HTR-8/SVneo (cell line): ENCODE measurements at places on chromosomes 3 and 15.

- DNase-seq = no peak
Observed at GRCh38 chr3:196894557-196895295, 27.0 kb downstream of the SENP5 start.

GRCh38 chr3:136858381-136858780 is 3.6 kb upstream of the NCK1 start:
- DNase-seq = no peak

DNA sequence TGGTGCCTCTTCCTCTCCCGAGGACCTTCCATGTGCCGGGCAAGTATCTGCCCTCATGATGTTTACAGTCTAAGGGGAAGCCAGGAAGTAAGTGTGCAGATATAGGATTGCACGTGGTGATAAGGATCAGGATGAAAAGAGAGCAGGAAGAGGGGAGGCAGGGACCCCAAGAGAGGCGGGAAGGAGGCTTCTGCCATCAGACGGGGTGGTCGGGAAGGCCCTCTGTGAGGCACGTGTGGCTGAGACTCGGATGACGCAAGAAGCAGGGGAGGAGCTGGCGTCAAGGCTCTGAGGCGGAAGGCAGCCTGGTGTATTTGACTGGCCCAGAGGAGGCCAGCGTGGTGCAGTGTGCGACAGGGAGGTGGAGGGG is 762 bp upstream of the IQSEC1 start:
- no peak for DNase-seq

DNA sequence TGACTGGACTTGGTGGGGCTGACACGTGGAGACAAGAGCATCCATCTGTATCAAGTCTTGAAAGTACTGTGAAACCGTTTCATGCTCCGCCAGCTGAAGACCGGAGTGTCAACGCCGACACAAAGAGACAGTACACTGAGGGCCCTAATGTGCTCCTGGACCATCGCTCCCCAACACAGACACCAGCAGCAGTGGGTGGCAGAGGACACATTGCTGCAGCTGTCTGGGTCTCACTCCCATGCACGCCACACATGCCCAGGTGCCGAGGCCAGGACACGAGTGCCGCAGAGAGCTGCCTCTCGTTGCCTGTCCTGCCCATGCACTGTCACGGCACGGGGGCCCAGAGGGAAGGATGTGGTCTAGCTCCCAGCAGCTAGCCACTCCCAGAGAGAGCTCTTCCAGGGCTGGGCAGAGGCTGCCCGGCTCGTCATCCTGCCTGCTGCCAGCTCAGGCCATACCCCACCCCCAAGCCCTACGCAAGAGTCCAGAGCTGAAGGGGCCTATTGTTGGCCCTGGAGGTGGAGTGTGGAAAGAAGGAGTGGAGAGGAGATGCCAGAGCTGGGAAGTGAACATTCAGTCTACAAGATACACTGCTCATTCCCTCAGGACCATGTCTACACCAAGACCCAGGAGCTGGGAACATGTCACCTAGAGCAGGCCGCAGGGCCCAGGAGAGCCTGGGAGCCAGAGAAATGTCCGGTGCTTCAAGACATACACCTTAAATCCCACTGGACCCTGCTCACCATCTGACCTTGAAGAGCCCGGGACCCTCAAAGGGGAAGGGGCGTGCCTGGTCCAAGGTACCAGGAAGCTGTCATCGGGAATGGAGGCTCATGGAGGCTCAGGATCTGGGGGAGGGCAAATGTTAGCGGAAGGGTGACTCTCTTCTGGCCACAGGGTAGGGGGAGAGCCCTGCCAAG is 7.7 kb downstream of the TNK2 start:
- no peak for DNase-seq

- DNase-seq = no peak
Observed at GRCh38 chr3:169822540-169822939, 9.8 kb upstream of the LRRC34 start.

- no peak for DNase-seq
Observed at GRCh38 chr15:57591237-57591821, 375 bp upstream of the MYZAP start.

- DNase-seq = no peak
Observed at GRCh38 chr3:174538151-174538550, 321.0 kb upstream of the NAALADL2 start.

DNA sequence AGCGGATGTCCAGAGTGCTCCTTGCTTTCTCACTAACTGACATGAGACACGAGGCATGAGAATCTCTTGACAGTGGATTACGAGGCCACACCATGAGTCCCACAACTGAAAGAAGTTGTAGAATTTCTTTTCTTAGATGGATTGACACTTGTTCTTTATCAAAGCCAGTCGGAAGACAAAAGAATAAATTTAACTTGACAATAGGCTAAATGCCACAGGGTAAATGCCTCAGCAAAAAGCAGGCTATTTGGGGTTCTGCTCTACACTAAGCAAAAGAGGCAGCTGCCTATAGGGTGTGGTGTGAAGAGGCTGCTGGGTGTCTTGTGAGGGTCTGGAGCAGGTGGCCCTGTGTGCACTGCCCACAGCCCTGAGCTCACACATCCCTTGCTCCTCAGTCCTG is 135.1 kb upstream of the SEMA6D start:
- DNase-seq = no peak

DNA sequence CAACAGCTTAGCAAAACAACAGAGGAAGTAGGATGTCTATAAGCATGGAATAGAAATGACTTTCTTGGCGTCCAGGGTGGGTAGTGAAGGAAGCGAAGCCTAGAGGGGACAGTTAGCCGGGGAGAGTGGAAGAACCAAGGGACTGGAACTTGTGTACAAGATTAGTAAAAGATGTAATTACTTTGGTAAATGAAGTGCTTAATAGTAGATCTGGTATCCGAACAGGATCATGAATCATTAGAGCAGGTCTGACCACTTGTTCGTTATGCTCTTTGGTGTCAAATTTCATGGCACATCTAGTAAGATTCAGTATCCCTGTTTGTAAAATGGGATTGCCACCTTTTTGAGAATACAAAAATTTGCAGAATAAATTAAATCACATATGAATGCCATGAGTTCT is 112.5 kb upstream of the MLF1 start:
- no peak for DNase-seq

GRCh38 chr3:15637131-15637951 is 35.8 kb downstream of the BTD start:
- DNase-seq = no peak

DNA sequence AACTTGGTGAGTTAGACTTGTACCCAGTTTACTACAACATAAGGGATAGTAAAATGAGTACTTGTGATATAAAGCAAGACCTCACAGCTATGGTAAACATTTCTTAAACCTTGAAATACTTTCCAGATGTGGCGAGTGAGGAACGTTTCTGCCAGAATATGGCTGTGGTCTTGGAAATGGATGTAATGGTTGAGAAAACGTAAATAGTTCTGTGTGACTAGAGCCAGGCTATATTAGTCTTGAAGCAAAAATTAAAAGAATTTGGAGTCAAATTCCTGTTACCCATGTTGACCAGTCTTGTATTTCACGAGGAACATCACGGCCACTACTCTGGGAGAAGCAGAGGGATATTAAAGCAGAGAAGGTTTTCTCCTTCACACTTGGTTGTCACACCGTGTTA is 15.3 kb downstream of the OR4F15 start:
- DNase-seq = no peak

DNA sequence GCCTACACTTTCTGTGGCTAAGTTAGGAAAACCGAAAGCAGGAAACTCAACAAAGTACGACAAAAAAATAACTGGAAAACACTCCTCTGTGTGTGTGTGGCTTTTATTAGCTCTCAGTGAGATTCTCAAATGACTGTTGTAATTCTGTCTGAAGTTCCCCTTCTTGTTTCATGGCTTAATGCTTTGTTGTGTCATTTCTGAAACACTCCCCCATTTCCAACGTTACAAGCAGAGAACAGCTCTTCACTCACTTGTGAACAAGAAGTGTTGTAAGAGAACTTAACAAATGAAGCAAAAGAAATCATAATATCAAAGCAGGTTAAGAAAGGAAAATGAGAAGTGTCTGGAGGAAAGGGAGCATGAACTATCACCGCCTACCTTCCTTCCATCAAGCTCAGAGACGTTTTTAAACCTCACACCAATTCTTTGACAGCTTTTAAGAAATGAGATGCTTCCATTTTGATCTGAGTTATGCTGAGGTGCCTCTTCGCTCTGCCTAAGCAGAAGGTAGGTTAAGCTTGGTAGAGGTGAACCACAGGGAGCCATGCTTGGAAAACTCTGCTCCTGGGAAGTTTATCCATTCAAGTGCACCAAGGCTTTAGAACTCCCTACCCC is 12.4 kb upstream of the SEC62 start:
- DNase-seq = no peak

DNA sequence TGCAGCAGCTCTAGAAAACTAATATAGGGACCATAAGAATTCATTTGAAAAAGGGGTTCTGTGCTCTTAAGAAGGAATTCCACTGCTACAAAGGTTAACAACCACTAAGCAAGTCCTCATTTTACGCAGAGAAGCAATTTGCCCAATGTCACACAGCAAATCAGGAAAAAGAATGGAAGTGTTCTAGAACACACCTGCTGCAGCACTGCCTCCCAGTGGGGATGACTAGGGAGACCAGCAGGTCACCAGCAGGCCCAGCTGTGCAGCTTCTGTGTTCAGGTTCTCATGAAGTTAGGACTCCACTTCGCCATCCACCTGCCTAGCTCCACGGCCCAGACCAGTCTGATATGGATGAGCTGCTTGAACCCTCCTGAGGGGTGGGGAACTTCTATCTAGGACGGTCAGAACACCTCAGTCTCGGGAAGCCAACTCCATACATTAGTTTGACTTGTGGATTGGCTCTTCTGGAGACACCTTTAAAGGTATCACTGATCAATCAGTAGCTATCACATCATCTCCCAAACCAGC is 18.6 kb downstream of the POMGNT2 start:
- no peak for DNase-seq

DNA sequence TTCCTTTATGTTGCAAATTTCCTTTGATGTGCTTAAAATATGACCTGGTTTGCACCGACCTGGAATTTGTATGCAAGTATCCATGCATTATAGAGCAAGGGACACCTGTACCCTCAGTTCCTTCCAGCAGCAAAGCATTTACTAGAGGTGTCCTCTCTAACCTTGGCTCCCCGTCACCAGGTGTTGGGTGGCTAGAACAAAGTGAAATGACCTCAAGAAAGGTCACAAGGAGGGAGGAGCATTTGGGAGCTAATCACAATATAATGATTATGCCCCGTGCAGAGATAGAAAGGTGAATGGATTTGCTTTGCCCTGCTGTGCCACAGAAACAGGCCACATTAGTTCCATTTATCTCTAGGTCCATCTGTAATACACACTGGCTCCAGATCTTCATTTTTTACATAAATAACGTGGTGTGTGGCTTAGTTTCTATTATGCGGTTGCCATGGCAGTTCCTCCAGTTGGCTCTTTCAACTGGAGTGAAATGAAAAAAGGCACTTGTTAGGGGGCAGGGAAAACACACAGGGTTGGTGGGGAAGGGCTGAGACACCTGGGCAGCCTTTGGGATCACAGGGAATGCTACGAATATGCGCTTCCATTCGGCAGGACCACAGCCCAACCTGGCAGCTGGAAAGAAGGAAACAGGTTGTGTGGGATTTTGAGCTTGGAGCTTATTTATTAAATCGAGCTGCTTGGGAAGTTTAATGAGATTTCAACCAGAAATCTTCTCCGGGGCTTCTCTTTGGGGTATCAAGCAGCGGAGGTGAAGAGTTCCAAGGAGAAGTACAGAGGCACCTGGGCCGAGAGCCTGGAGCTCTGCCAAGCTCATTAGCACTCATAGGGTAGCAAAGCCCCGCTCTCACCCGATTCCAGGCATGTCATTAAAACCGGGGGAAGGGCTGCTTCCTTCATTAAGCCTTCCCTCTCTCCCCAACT is 233.5 kb upstream of the ST8SIA2 start:
- no peak for DNase-seq

GRCh38 chr15:101169495-101170071 is 82.3 kb downstream of the CHSY1 start:
- no peak for DNase-seq

DNA sequence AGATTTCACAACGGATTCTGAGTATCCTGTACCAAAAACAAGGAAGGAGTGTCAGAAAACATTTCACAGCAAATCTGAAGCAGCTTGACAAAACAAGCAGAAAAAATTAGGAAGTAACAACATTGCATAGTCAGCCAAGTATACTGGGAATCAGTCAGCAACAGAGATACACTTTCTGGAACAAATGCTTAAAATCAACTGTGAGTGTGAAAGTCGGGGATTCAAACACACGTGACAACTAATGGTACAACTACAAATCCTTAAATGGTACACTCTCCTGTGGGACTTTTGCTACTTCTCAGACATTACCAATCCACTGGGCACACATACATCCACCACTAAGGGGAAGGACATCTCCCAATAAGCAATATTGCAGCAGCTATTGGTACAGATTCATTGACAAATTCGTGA is 296.6 kb upstream of the MME start:
- no peak for DNase-seq

- DNase-seq = no peak
Observed at GRCh38 chr15:77514641-77515402, 94.1 kb downstream of the HMG20A start.

GRCh38 chr3:172537507-172538158 is 14.4 kb upstream of the TNFSF10 start:
- no peak for DNase-seq

DNA sequence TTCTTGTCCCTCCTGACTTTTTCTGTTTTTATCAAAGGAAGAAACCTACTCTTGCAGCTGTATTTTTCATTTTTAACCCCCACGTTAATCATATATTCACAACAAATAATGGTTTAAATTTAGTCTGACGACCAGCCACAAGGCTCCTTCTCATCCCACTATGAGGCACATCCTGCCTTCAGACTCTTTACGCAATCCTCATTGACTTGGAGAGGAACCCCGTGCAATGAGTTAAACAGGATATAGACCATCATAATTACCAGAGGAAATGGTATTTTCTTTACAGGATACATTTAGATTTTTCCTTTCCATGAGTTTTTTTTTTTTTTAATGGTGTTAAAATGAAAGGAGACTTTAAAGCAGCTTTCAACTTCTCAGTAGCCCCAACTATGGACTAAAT is 68.5 kb downstream of the WWTR1 start:
- no peak for DNase-seq

GRCh38 chr15:66482539-66482938 is 15.0 kb downstream of the SNAPC5 start:
- no peak for DNase-seq

- no peak for DNase-seq
Observed at GRCh38 chr15:80070840-80071239, 11.4 kb downstream of the ZFAND6 start.

DNA sequence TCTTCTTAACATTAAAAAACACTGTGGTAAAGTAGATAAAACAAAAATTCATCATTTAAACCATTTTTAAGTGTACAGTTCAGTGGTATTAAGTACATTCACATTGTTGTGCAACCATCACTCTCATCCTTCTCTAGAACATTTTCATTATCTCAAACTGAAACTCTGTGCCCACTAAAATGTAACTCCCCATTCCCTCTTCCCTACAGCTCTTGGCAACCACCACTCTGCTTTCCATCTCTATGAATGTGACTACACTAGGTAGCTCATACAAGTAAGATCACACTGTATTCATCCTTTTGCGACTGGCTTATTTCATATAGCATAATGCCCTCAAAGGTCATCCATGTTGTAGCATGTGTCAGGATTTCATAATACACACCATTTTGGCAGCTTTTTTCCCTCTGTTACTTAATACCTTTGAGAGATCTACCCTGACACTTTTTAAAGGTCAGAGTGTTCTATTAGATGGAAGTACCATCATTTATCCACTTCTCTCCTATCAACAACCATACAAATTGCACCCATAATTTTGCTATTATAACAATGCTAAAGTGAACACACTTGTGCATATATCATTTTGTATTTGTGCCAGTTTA is 42.9 kb upstream of the FRMD4B start:
- DNase-seq = no peak

GRCh38 chr15:74791007-74791406 is 9.1 kb downstream of the CSK start:
- DNase-seq = no peak

GRCh38 chr3:186142393-186142932 is 33.6 kb upstream of the ETV5 start:
- no peak for DNase-seq
